ENCODE measurements at places on chromosomes 5 and 9. TPM values are rescaled to one million over a fixed set of nuclear protein-coding genes. Genes with fewer than 3 reads are reported as not detected.
A peak's percentile ranks its signal among the peaks of the same experiment; 100 is the strongest.

GRCh38 chr5:93573354-93574351, 7.4 kb downstream of the NR2F1-AS1 start:
- DNase-seq = peak; percentile 45

DNA sequence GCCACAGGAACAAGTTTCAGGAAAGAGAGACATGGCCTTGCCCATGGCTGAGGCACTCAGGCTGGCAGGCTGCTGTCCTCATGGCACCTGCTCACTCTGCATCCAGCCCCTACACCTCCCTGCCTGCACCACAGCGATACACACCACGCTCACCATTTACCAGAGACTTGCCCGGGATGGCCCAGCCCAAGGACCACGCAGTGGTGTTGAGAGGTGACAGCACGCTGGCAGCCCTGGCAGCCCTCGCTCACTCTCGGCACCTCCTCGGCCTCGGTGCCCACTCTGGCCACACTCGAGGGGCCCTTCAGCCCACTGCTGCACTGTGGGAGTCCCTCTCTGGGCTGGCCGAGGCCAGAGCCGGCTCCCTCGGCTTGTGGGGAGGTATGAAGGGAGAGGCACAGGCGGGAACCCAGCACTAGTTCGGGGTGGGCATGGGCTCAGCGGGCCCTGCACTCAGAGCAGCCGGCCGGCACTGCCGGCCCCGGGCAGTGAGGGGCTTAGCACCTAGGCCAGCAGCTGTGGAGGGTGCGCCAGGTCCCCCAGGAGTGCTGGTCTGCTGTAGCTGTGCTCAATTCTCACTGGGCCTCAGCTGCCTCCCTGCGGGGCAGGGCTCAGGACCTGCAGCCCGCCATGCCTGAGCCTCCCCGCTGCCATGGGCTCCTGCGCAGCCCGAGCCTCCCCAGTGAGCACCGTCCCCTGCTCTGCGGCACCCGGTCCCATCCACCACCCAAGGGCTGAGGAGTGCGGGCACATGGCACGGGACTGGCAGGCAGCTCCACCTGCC, 20.3 kb downstream of the ZDHHC11B start:
- DNase-seq = peak; percentile 85

DNA sequence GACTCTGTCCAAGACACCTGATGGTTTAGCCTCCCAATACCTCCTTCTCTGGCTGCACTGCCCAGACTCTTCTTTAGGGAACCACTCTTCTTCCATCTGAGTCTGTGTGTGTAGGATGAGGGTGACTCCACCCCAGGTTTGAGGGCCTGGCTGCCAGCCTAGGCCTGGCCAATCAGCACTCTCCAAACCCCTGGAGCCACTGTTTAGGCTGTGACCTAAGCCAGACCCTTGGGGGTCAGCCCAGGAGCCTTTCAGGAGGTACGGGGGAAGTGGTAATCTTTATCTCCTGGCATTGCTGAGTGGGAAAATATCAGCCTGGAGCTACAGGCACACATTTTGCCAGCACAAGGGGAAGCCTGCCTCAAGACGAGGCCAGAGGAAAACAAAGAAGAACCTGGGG, 6.2 kb upstream of the ERGIC1 start:
- no peak for DNase-seq

DNA sequence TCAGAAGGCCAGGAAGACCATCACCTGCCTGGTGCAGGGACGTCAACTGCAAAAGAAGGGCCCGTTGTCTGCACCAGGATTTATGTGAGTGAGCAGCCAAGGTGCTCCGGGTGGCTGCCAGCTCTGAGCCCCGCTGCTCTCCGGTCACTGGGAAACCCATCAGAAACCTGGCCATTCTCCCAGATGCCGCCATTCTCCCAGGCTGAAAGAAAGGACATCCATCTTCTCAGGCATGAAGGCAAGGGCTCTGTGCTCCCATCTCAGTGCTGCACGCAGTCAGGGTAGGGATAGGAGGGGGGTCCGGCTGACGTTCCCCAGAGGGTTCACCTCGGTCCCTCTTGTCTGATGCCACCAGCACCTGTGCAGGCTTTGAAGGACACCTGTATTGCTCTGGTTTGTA, 158.4 kb downstream of the ERCC6L2 start:
- DNase-seq = no peak

- DNase-seq = no peak
Measured at GRCh38 chr5:30502277-30502676, 691.2 kb upstream of the CDH6 start.

DNA sequence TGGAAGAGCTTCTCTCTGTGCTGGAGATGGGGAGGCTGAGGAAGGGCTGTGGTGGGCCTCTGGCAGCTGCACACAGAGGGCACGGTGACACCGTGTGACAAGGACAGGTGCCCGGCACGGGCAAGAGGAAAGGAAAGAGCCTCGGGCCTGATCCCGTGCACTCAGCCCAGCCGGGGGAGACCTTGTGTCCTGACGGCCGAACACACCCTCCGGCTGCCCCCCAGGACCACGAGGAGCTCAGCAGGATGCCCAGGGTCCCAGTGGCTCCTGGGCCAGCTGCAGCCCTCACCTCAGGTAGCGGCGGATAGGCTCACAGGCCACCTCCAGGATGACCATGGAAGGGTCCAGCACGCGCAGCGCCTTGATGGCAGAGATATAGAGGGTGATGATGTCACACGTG, 5.5 kb downstream of the ANAPC2 start:
- DNase-seq = no peak

DNA sequence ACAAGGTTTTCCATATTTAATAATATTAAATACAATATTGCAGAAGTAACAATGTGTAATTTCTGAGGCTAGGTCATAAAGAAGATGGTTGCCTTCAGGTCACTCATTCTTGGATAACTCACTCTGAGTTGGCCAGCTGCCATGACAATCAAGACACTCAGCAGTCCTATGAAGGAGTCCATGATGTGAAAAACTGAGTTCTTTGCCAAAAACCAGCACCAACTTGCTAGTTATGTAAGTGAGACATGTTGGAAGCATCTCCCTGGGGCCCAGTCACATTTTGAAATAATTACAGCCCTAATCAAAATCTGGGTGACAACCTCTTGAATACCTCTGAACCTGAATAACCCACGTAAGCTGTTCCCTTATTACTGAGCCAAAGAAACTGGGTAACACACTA, 453.2 kb downstream of the CDH18 start:
- DNase-seq = no peak

GRCh38 chr5:109252731-109253130, 157.0 kb downstream of the PJA2 start:
- no peak for DNase-seq

DNA sequence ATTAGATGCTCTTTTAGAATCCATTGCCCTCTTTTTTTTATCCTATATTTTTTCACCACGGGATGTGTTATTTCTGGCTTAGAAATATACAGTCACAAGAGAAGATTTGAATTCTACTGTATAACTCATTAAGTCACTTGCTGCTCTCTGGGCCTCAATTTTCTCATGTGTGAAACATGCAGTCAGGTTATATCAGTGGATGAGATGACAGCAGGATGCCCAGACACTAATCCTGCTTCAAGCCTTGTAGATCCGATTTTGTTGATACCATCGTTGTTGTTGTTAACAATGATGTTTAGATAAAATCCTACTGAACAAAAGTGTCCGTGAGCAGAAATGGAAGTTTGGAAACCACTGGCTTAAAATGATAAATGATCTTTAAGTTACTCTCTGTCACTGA, 421.9 kb upstream of the DMAC1 start:
- DNase-seq = no peak

- no peak for DNase-seq
Measured at GRCh38 chr9:69204326-69204725, 30.2 kb downstream of the TJP2 start.

DNA sequence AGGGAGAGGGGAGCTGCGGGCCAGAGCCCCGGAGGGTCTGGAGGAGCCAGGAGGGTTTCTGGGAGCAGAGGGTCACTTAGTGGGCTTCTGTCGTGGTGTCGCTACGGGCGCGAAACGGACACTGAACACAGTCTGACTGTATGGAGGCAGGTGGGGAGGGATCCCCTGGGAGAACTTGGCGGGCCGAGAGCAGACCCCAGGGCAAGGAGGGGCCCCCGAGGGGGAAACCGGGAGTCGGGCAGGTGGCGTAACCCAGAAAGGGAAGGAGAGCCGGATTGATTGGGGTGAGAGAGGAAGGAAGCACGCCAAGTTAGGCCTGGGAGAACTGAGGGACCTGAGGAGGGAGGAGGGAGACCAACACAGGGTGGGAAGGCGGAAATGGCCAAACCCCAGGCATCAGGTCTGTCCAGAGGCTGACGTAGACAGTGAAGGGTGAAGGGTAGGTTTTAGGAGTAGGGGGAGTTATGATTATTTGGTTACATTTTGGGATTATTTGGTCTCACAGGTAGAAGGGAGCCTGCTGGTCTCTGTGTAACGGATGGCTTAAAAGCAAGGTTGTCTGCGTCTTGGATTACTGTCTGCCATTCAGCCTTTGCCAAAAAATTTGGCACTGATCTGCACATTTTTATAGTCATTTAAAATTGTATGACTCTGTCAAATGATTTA, 3.3 kb upstream of the MSMP start:
- DNase-seq = no peak

- peak; percentile 13 for DNase-seq
Measured at GRCh38 chr5:135208555-135208902, 174.5 kb upstream of the PITX1 start.

- no peak for DNase-seq
Measured at GRCh38 chr9:6897207-6897822, 139.5 kb downstream of the KDM4C start.

GRCh38 chr9:124265551-124265950, 7.8 kb downstream of the NEK6 start:
- DNase-seq = no peak

GRCh38 chr5:39369123-39369815, 5.0 kb upstream of the C9 start:
- no peak for DNase-seq

- no peak for DNase-seq
Measured at GRCh38 chr5:108061941-108062340, 320.0 kb downstream of the FBXL17 start.

DNA sequence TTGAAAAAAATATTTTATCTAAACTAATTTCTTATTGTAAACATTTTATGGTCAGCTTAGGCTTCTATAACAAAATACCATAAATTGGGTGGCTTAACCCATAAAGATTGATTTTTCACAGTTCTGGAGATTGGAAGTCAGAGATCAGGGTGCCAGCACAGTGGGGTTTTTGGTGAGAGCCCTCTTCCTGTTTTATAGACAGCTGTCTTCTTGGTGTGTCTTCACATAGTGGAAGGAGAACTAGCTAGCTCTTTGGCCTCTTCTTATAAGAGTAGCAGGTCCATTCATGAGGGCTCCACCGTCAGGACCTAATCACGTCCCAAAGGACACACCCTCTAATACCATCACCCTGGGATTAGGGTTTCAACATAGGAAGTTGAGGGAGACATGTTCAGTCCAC, 26.6 kb downstream of the OTULINL start:
- no peak for DNase-seq

Gene DBH
- 0.39 TPM for polyA plus RNA-seq

Gene SLC6A7
- polyA plus RNA-seq = not detected

Gene CBY3
- polyA plus RNA-seq = not detected

Gene DAB2
- polyA plus RNA-seq = 138 TPM

Measured in kidney (tissue), 22 donors.